ENCODE measurements at places on chromosomes 6 and 20.

GRCh38 chr6:133165235-133165634 lies 75.9 kb upstream of the EYA4 start:
- DNase-seq = no peak

GRCh38 chr6:105485456-105485855 lies 82.6 kb upstream of the PREP start:
- no peak for DNase-seq

DNA sequence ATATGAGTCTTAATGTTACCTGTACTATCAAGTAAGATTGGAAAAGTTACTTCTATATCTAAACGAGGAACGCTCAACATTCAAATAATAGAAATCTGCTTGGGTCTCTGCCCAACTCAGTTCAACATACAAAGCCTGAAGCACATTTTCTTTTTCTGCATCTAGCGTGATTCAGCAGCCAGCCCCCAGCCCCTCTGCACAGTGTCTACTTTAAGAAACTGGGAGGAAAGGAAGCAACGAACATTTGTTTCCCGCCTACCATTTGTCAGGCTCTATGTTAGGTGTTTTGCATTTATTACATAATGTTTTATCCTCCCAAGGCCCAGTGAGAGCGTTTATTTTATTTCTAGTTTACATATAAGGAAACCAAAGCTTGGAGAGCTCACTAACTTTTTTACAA lies 17.3 kb downstream of the PHACTR1 start:
- no peak for DNase-seq

GRCh38 chr6:11625302-11625701 lies 87.8 kb downstream of the TMEM170B start:
- no peak for DNase-seq

GRCh38 chr6:114144887-114145851 lies 174.2 kb upstream of the HDAC2 start:
- DNase-seq = no peak

DNA sequence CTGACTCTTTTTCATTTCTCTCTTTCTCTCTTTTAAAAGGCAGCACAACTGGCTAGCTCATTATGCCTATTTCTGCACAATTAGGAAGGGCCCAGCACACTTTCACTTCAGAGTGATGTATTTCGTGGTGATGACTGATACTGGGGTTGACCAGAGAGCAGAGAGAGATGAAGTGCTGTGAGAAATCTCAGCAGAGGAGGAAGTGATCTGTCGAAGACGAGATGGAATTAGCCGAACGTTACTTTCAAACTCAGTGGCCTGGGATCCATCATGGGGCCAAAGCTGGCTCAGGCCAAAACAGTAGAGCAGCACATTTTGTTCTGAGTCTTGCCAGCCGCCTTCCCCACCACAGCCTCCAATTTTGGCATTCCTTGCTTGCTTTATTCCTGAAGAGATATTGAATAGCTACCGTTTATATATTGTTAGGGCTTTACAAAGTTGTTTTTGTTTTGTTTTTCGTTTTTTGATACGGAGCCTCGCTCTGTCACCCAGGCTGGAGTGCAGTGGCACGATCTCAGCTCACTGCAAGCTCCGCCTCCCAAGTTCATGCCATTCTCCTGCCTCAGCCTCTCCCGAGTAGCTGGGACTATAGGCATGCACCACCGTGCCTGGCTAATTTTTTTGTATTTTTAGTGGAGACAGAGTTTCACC lies 213.2 kb upstream of the ECI2 start:
- DNase-seq = no peak

DNA sequence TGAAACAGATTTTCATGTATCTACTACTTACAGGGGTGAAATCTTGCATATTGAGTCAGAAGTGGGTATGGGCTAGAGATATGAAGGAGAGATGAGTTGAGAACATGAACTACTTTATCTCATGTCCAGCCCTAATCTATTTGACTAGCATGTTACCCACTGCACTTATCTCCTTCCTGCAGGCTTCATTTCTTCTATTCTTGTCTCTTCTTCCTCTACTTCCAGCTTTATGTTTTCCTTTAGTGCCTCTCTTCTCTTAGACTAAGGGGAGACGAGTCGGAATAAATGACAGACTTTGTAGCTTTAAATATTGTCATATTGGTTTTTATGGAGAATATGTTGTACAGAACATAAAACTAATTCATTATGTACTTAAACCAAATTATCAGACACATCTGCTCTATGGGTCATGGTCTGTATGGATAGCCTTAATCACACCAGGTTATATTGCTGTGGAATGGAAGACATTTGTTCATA lies 5.3 kb downstream of the RAB32 start:
- DNase-seq = no peak

- no peak for DNase-seq
Observed at GRCh38 chr6:13866301-13866700, 51.9 kb upstream of the MCUR1 start.
